ENCODE measurements at places on chromosomes 6 and 20. TPM values are rescaled to one million over a fixed set of nuclear protein-coding genes. Genes with fewer than 3 reads are reported as not detected.

DACT2 gene
- total RNA-seq: 1.3 TPM

PI3 gene
- 0.92 TPM for total RNA-seq

SRSF3 gene
- 146 TPM for total RNA-seq

PTCHD4 gene
- 1.2 TPM for total RNA-seq

PLCB1 gene
- total RNA-seq: 10.0 TPM

DPM1 gene
- total RNA-seq: 46.3 TPM

FKBP1C gene
- total RNA-seq: 1.0 TPM

MRAP2 gene
- 0.83 TPM for total RNA-seq

TNXB gene
- total RNA-seq: 289 TPM

RIPOR3 gene
- total RNA-seq: 11.3 TPM

MUC21 gene
- not detected for total RNA-seq

- DNase-seq: no peak
Observed at GRCh38 chr6:106750142-106750918, 121.0 kb downstream of the QRSL1 start.

DNA sequence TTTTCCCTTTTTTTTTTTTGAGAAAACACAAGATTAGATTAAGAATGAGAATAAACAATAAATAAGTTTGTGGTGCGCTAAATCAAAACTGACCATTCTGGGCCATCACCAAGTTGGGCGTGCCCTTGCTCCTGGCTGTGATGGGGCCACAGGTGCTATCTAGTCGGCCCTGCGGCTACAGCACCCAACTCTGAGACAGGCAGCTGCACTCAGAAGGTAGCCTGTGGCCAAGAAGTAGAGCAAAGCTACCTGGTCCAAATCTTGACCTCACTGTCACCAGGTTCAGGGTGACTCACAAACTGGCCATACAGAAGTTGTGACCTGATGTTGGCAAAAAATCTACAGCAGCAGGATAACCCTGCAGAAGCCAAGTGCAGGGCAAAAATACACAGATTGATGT lies 3.4 kb downstream of the TXNDC5 start:
- DNase-seq: no peak

- no peak for DNase-seq
Observed at GRCh38 chr6:43798688-43799444, 28.9 kb downstream of the VEGFA start.

- DNase-seq: no peak
Observed at GRCh38 chr20:47847884-47848485, 62.7 kb upstream of the SULF2 start.

DNA sequence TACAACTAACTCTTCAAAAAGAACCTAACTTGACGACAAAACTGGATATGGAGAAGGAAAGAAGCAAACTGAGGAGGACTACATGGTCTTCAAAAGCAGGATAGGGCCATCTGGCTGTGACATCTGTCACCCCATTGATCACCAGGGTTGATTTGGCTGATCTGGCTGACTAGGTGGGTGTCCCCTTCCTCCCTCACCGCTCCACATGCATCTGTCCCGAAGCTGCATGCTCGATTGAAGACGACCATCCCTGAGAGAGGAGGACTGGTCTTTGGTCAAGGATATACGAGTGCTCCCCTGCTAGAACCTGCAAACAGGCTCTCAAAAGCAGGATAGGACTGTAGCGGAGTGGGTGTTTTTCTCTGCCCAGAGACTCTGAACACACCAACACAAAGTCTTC lies 21.7 kb downstream of the CPNE1 start:
- DNase-seq: no peak

DNA sequence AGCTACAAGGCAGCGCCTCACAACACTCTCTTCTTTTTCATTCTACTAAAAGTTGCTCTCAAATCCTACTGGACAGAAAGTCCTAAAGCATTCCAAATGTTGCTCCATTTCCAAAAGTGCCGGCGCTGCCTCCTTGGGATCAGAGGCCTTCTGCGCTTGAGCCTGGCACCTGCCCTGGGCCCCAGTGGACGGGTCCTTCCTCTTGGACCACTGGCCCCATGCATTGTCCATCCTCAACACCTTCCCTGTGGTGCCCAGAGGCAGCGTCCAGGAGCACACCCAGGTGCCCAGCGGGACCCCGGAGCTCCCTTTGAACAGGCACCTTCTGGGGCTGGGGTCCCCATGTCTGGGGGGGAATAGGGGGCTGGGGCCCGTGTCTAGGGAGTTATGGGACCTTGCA lies 205.2 kb downstream of the ERMARD start:
- DNase-seq: no peak

GRCh38 chr6:42821846-42822245 lies 40.0 kb downstream of the BICRAL start:
- DNase-seq: no peak

GRCh38 chr6:16851044-16851540 lies 89.8 kb upstream of the ATXN1 start:
- no peak for DNase-seq

- no peak for DNase-seq
Observed at GRCh38 chr6:105898286-105898685, 187.8 kb upstream of the PRDM1 start.

DNA sequence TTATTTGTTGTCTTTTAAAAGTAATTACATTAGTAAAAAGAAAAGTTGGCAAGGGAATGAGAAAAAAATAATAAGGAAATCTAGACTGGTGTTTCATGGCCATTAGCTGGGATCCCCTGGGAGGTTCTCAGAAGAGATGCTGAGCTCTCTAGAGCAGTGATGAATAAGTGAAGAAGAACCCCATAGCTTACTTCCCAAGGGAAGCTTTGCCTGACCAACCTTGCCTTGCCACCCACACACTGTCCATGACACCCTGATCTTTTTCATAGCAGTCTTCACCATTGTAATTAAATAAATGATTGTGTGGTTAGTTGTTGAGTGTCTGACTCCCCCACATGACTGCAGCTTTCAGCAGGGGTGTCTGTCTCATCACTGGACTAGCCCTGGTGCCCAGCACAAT lies 5.9 kb downstream of the C6orf163 start:
- no peak for DNase-seq

DNA sequence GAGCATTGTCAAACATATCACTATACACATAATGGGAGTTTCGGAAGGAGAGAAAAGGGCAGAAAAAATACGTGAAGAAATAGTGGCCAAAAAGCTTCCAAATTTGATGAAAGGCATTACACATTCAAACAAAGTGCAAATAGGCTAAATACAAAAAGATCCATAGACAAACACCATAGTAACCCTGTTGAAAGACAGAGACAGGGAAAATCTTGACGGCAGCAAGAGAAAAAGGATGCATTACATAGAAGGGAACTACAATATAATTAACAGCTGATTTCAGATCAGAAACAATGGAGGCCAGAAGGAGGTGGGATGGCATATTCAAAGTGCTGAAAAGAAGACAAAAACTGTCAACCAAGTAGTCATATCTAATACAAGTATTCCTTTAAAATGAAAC lies 170.8 kb downstream of the MRPL14 start:
- no peak for DNase-seq

DNA sequence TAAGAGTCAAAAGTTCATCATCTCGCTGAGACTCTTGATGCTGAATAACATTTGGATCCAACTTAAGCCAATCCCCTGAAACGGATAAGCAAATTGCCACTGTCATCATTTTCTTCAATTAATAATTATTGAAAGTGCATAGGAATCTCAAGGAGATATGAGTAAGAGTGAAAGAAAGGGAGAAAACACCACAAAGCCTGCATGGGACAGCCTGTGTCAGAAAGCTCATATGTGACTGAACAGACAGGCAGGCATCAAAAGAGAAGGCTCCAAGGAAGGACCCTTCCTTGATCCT lies 13.3 kb downstream of the ATXN1 start:
- DNase-seq: no peak

DNA sequence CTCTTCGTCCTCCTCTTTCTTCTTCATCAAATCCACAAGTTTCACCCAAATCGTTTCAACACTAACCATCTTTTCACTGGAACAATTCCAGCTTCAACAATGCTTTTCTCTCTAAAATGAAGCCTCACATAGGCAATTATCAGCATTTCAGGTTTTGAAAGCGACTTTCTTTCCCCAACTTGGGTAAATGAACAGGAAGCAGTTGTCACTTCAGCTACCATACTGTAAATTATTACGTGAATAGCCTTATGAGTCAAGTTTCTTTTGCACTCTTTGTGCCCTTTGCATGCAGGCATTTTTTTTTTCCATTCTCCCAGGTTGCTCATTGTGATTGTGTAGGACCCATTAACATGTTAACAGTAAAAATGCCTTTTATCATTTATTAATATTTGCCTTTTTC lies 121.7 kb upstream of the BTBD3 start:
- no peak for DNase-seq

GRCh38 chr6:78538002-78538401 lies 329.3 kb upstream of the IRAK1BP1 start:
- DNase-seq: no peak

- DNase-seq: no peak
Observed at GRCh38 chr6:106832766-106833510, 141.6 kb downstream of the CD24 start.

DNA sequence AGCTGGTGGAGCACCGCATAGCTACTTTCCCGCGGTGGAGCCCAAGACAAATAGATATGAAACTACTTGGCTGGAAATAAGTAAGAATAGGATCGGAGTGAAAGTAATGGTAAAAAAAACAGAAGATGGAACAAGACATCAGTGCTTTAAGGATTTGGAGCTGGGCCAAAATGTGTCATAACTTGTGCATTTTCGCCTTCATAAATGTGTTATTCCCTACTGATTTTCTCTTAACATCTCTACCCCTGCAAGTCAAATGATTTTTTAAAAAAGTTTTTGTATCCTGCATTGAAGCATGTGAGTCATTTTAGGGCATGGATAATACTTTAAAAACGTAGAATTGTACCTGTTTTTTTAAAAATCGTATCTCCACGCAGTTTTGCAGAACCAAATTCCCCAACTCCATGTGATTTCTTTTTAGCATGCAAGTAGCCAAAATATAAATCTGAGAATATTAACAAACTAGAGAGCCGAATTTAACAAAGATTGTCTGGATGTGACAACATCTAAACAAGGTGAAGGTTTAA lies 882 bp upstream of the FAM184A start:
- DNase-seq: no peak

DNA sequence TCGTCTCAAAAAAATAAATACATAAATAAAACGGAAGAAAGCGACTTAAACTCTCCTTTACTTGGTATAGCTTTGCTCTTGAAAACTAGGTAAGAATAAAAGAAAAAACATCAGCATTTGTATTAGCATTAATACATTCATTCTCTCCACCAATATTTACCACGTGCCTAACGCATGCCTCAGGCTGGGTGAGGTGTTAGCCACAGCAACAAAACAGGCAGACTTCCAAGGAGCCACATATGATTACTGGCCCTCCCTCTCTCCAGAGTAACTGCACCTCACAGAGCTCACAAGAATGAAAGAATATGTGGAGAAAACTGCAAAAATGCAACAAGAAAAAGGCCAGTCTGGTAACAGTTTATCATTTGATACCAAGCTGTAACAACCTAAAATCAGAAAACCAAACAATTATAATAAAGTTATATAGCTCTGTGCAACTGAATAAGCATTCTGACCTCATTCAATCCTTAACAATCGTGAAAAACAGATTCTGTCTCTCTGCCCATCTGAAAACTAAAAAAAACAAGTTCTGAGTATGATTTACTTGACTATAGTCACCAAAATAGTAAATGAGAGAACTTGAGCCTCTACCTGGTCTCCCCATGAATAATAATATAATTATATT lies 5.2 kb downstream of the NAPB start:
- DNase-seq: no peak

- no peak for DNase-seq
Observed at GRCh38 chr6:122818866-122819265, 29.8 kb downstream of the SMPDL3A start.

DNA sequence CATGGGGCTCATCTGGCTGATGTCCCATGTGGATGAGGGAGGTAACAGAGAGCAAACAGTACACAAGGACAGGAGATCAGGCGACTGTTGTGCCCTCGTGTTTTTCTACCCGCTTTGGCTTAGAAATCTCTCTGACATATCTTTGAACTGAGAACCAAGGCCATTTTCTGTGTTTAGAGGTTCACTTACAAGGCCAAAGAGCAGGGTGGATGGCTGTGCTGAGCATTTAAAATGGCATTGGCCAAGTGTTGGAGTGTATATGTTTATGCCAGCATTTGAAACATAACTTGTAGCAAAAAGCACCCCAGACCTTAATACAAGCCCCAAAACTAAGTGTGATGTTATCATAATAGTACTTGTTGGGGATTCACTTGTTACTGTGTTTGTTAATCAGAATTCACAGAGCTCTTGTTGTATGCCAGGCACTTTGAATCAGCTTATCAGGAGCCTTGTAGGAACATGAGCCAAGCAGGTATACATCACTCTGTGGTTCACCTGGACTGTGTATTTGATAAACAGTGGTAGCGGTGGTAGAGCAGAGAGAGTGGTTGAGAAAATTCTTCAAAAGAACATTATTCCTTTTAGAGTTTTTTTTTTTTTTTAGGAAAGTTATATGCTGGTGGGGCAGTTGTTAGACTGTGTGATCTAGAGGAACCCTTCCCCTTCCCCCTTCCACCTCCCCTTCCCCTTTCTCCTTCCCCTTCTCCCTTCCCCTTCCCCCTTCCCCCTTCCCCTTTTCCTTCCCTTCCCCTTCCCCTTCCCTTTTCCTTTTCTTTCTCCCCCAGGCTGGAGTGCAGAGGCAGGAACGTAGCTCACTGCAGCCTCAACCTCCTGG lies 71.3 kb downstream of the ATRN start:
- DNase-seq: no peak

GRCh38 chr6:27260836-27261375 lies 13.4 kb downstream of the PRSS16 start:
- no peak for DNase-seq

GRCh38 chr20:3101737-3102574 lies 17.4 kb upstream of the AVP start:
- DNase-seq: no peak

Data from ovary (tissue), 10 donors.